Stromal cell of bone marrow (primary cell): ENCODE measurements at places on chromosomes 4 and X.

- no peak for DNase-seq
Measured at GRCh38 chr4:42112846-42113245, 39.6 kb downstream of the BEND4 start.

DNA sequence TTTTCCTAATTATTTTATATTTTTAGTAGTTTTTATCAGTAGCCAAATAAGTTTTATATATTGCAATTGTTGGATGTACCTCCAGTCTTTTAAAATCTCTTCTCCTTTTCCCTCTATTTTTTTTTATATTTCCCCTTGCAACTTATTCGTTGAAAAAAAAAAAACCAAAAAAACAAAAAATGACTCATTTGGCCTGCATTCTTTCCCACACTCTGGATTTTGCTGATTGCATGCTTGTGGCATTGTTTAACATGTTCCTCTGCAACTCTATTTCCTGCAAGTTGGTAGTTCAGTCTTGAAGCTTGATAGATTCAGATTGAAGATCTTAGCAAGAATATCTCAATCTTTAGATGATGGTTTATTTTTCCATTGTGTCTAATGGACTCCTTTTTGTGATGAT lies 260.6 kb upstream of the BOD1L1 start:
- peak; percentile 85 for DNase-seq

DNA sequence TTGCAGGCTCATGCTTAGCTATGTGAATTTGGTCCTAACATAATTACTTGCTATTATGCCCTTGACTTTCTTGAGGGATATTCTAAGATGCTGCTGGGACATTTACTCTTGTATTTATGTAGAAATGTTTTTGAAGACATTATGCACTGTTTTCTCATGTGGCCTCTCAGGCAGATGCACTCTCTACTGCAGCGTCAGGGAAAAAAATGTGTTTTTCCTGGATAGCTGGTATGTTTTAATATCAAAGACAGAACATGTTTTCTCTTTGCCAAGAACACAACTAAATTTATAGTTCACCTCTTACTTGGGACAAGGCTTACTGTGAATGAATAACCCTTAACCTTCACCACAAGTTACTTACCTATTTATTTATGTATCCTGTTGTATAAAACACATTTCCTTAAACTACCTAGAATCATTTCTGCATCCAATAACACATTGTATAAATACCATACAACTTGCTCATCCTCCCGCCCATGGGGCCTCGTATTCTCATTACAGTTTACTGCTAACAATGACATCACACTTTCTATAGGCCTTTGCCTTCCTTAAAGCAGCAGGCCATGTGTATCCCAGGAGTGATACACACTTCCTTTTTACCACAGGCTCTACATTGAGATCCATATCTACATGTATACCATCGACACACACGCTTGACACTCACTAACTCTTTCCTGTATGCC lies 178.7 kb downstream of the SLIT2 start:
- no peak for DNase-seq

- DNase-seq = peak; percentile 13
Measured at GRCh38 chr4:91837608-91838029, 466.1 kb upstream of the GRID2 start.

GRCh38 chr4:110512901-110513300 lies 36.9 kb downstream of the ENPEP start:
- DNase-seq = no peak

GRCh38 chrX:101219116-101219863 lies at the start of gene DRP2:
DRP2 (plus strand) TSS chrX:101219786; CDS start chrX:101231648, 11,862 bp downstream.
- DNase-seq = no peak

DNA sequence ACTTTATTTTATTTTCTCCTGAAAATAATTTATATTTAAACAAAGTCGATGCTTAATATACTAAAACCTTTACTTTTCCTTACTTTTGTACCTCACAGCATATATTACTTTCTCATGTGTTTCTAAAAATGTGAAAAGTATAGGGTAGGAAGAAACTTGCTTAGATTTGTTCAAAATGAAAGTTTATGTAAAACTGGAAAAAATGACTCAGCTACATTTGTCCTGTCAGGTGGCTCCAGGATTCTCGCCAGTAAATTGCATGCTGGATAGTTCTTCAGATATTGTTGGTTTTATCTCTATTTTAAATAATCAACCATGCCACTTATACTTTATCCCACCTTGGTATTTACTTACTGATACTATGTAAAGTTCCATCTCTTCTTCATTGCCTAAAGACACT lies 159.2 kb upstream of the NDST4 start:
- DNase-seq = no peak

- DNase-seq = no peak
Measured at GRCh38 chrX:18769812-18770573, 62.5 kb downstream of the PPEF1 start.

DNA sequence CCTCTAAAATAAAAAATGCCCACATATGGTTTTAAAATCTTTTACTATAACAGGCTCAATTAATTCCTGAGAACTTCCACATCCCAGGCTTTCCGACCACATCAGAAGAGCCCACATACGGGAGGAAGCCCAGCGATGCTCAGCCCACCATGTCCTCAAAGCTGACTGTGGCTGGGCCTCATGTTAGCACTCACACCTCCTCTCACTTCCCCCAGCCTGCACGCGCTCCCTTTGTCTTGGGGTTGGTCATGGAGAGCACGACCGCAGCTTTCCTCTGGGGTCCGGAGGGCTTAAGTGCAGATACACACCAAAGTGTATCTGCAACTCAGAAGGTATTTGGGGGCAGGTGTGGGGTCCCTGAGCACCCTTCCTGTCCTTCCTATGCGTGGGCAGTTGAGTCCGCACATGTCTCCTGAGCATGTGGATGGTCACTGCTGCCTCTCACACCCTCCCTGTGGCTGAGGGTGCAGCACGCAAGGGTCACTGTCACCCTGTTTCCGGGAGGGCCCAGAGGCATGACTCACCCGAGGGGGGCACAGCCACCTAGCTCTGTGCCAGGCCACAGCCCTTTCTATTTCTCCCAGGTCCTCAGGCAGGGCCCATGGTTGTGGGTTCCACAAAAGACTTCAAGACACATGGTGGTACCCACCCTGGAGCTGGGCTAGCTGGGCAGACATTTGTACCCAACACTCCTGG lies 21.2 kb downstream of the WDR1 start:
- DNase-seq = no peak

- DNase-seq = no peak
Measured at GRCh38 chrX:136781180-136781797, 557 bp upstream of the ARHGEF6 start.

DNA sequence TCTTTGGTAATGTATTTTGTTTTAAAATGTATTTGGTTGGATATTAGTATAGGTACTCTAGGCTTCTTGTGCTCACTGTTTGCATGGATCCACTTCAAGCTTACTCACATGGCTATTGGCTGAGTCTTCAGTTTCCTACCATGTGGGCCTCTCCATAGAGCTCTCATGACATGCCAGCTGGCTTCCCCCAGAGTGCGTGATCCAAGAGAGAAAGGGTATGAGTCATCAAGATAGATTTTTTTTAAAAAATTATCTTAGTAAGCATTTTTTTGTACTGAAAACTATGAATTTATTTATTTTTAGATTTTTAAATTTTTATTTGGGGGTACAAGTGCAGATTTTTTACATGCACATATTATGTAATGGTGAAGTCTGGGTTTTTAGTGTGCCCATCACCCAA lies 219.1 kb upstream of the AMOT start:
- no peak for DNase-seq

GRCh38 chr4:141913928-141914327 lies 277.5 kb downstream of the IL15 start:
- DNase-seq = no peak

GRCh38 chr4:185305979-185306442 lies 89.7 kb downstream of the LRP2BP start:
- DNase-seq = peak; percentile 92

GRCh38 chr4:94574616-94575015 lies 122.9 kb downstream of the PDLIM5 start:
- DNase-seq = peak; percentile 28

GRCh38 chr4:54933579-54933978 lies 191.8 kb downstream of the KDR start:
- DNase-seq = no peak

GRCh38 chr4:29079260-29079659 lies 1640.9 kb upstream of the PCDH7 start:
- DNase-seq = no peak

DNA sequence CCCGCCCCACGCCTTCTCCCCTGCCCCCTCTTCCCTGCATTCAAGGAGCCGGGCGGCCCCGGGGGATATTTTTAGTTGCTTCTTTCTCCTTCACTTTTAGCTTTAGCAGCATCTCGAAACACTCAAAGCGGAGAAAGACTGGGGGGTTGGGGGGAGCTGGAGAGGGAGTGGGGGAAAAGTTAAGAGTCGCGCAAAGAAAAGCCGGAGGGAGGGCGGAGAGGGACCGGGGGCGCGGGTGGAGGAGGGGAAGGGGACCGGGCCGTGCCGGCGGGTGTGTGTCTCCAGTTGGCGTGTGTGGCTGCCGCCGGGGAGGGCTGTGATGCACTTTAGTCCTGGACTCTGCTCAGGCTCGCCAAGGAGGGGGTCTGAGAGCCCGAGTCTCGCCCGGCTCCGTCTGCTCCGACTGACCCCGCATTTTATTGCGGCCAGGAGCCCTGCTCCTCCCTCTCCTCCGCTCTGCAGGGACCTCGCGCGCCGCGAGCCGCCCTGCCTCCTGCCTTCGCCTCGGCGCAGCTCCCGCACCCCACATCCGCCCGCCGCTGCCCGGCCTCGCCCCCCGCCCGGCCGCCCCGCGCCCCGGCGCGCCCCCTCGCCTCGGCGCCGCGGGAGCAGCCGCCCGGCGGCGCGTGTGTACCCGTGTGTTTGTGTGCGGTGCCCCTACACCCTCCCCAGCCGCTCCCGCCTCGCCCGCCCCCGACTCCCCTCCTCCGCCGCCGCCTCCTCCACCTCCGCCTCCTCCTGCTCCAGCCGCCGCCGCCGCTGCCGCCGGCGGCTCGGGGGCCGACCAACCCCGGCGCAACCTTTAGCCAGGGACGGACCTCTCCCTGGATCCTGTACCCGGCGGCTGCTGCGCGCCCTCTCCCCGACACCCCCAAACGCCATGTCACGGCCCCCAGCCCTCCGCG lies 1.4 kb downstream of the ZNF827 start:
- DNase-seq = no peak

- DNase-seq = peak; percentile 85
Measured at GRCh38 chrX:136176399-136176825, 29.1 kb downstream of the FHL1 start.

DNA sequence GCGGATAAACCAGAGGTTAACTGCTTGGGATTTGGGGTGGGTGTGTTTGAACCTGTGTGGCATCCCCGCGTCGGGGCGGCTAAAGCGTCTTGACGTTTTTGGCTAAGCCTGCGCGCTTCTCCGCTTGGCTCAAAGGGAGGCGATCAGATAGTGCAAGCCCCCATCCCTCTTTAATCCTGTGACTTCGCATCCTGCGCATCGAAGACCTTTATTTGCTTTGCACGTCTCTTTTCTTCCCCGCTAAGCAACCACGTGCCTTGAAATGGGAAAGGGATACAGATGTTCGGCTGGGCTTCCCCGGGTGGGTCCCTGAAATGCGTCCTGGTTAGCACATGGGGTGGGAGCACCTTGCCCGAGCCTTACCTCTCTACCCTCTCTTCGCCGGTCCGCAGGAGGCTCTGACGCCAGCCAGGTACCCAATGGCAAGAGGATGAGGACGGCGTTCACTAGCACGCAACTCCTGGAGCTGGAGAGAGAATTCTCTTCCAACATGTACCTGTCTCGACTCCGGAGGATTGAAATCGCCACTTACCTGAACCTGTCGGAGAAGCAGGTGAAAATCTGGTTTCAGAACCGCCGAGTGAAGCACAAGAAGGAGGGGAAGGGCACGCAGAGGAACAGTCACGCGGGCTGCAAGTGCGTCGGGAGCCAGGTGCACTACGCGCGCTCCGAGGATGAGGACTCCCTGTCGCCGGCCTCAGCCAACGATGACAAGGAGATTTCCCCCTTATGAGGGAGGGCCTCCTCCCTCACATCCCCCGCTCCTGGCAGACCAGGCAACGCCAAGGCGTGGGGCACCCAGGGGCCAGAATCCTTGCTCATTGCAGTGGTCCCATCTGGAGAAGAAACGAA lies 1.5 kb downstream of the GSX2 start:
- no peak for DNase-seq

DNA sequence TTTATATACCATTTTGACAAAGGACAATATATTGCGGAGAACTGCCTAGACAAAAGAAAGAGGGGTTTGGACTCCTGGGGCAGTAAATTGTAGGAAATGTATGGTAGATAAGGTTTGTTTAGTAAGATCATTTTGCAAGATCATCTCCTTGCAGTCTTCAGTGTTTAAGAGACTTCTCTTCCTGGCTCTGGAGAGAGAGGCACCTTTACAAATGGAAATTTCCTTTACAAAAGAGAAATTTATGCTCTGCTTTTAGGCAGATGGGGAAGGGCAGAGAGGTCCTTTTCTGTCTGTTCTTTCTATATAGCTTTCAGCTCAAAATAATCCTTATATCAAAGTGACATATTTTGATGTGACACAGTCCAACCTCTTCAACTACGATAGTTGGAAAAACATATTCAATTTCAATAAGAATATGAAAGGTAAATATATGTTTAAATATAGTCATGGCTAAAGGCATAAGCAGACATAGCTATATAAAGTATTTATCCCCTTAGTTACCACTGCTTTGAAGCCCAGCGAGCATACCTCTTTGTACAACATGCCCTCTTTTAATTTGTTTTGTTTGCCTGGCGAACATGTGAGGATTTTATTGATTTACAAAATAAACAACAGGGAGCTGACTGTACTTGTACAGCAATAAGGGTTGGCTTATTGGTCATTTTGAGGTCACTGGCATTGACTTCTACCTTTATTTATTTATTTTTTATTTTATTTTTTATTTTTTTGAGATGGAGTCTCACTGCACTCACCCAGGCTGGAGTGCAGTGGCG lies 65.2 kb downstream of the TRIM2 start:
- DNase-seq = no peak

GRCh38 chrX:6959006-6959405 lies 188.5 kb upstream of the STS start:
- no peak for DNase-seq

DNA sequence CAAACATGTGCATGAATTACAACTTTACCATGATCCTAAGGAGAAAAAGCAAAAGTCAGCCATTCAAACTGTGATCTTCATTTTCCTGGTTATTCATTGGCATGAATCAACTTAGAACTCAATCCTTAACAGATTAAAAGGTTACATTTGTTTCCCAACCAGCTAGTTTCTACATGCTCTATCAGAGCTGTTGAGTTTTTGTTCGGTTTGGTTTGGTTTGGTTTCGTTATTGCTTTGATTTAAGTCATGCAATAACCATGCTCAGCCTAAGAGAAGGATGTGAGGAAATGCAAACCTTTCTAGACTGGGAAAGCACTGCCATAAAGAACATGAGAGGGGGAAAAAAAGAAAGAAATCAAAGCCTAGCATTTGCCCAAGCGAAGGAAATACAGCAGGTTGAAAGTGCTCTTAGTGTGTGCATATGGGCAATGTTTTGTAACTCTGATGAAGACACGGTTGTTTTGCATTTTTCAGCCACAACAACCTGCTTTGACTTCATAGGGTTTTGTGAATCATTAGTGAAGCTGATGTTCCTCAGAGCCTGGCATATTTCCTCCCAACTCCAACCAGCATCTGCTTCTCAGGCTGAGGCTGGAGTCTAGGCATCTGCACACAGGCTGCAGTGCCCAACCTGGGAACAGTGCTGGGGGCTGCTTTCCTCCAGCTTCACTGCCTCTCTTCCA lies 234.3 kb downstream of the ZNF674 start:
- DNase-seq = no peak
